H7 (cell line): ENCODE measurements at places on chromosomes 16 and 17.

GRCh38 chr16:8848231-8848938, 20.4 kb downstream of the CARHSP1 start:
- peak; percentile 43 for DNase-seq

GRCh38 chr17:78131172-78132083, 857 bp downstream of the TMC8 start:
- DNase-seq, result peak; percentile 84

- no peak for DNase-seq
These were observed 17.2 kb downstream of the CASKIN2 start for GRCh38 chr17:75498039-75498725.

GRCh38 chr16:81483064-81483969, 38.7 kb downstream of the CMIP start:
- DNase-seq, result no peak

DNA sequence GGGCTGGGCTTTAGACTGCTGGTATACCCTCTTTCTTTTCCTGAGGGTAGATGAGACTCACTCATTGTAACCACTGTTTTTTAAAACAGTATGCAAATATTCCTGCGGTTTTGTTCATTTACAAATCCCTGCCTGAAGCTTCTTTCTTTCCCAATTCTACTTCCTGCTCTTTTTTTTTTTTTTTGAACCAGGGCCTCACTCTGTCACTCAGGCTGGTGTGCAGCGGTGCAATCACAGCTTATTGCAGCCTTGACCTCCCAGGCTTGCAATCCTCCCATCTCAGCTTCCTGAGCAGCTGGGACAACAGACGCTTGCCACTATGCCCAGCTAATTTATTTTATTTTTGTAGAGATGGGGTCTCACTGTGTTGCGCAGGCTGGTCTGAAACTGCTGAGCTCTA, 8.0 kb upstream of the SULT1A1 start:
- no peak for DNase-seq
